ENCODE measurements at places on chromosomes 12 and 14. TPM values are rescaled to one million over a fixed set of nuclear protein-coding genes. Genes with fewer than 3 reads are reported as not detected.

DNA sequence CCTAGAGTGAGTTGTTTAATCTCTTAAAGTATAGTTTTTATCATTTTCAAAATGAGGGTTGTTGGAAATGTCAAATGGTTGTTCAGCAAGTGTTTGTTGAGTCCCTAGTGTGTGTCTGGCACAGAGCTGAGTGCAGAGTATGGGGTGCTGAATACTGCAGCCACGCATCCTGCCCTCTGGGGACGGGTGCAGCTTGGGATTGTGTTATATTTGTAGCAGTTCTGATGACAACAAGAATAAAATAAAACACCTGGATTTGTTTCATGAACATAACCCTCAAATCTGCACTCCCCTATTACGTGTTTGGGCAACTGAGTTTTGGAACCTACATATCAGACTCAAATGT is 127.9 kb downstream of the CACNA1C start:
- DNase-seq, result no peak
- H3K4me3 ChIP-seq, result no peak overlapping the region
- no peaks in the 10 kb centered on the region for H3K36me3 ChIP-seq
- H3K27me3 ChIP-seq, result peaks cover 40% of the 10 kb centered on the region

METTL1 gene
- 25.2 TPM for total RNA-seq

- no peaks in the 10 kb centered on the region for H3K36me3 ChIP-seq
- peaks cover 29% of the 10 kb centered on the region for H3K27me3 ChIP-seq
- H3K27ac ChIP-seq, result no peak within 1 kb of the TSS
- no peaks in the 10 kb centered on the region for H3K4me1 ChIP-seq
- peak within 1 kb of the TSS; percentile 67 for H3K4me3 ChIP-seq
These were observed at the start of gene DPY19L2 for GRCh38 chr12:63668028-63668799. Gene DPY19L2 (minus strand): TSS chr12:63668493. CDS start chr12:63668393, 100 bp downstream.

FAM186B gene
- total RNA-seq, result 1.1 TPM

DNA sequence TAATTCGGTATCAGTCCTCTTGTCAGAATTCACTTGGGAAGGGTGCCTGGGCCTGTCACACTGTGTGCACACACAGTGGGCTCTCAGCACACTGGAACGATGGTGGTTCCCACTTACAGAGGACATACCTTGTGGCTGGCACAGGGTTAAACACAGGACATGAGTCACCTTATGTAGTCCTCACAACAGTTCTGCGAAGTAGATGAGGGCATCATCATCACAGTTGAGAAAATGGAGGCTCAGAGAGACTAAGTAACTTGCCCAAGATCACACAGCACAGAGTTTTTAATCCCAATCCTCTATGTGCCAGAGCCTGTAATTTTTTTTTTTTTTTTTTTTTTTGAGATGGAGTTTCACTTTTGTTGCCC is 90.7 kb downstream of the NINJ2 start:
- no peak for DNase-seq
- peak overlapping the region; percentile 90 for H3K27ac ChIP-seq
- H3K4me1 ChIP-seq, result peaks cover 29% of the 10 kb centered on the region
- H3K27me3 ChIP-seq, result no peaks in the 10 kb centered on the region
- no peaks in the 10 kb centered on the region for H3K36me3 ChIP-seq

DNA sequence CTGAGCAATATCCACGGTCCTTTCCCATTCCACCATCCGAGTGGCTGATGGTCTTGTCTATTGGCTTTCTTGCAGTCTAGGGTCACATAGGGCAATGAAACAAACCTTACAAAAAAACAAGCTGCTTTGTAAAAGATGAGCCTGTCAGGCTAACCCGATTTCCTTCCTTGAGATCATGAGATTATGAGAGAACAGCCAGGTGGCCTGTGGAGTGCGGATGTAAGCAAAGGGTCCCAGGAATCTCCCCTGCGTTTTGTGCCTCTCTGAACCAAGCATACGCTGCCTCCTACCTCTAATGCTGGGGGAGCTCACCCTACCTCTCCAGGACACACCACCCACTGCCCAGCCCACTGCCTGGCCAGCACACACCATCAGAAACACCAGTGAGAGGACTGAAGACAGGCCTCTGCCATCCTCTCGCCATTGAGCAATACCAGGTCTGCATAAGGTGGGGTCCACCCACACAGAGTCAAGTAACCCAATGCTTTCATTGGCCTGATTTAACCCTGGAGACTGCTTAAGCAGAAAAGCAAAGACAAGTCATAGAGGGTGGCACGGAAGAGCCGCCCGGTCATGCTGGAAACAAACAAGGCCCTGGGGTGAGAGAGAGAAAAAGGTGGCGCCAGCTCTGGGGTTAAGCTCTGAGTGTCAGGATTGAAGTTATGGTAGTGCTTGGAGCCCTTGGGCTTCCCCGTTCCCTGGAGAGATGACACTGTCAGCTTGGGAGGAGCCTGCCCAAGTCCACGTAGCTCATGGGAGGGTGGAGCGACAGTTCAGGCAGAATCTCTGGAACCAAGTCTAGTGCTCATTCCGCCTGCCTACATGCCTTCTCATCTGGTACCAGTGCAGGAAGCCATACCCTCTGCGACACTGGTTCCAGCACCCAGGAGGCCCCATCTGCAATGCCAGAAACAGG is 46.6 kb downstream of the CALM1 start:
- no peaks in the 10 kb centered on the region for H3K27me3 ChIP-seq
- H3K27ac ChIP-seq, result peak overlapping the region; percentile 89
- H3K4me1 ChIP-seq, result peaks cover 21% of the 10 kb centered on the region
- DNase-seq, result peak; percentile 47
- no peak overlapping the region for H3K4me3 ChIP-seq
- H3K36me3 ChIP-seq, result no peaks in the 10 kb centered on the region

FLRT2 gene
- not detected for total RNA-seq

NKX2-1 gene
- not detected for total RNA-seq

GRCh38 chr12:52534482-52534881 is 14.3 kb upstream of the KRT5 start:
- H3K27ac ChIP-seq, result no peak overlapping the region
- H3K4me3 ChIP-seq, result no peak overlapping the region
- H3K27me3 ChIP-seq, result no peaks in the 10 kb centered on the region
- DNase-seq, result peak; percentile 20
- H3K36me3 ChIP-seq, result no peaks in the 10 kb centered on the region

ESR2 gene
- total RNA-seq, result 0.35 TPM

DNA sequence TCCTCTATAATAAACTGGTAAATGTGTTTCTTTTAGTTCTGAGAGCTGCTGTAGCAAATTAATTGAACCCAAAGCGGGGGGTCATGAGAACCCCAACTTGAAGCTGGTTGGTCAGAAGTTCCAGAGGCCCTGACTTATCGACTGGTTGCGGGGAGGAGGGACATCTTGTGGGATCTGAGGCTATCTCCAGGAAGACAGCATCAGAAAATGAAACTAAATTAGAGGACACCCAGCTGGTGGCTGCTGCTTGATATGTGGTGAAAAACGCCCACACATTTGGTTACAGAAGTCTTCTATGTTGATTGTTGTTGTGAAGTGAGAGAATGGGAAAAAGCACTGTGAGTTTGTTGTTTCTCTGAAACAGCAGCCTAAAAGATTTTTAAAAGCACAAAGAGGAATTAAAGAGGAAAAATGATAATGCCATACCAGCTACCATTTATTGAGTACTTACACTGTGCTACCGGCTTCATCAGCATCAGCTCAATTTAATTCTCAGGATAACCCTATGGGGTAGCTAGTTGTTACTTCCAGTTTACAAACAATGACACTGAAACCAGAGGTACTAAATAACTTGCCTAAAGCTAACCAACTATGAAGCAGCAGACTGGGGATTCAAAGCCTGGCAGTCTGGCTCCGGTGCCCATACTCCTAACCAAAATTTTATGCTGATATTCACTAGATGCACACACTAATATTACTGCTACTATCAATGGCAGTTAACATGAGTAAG is 24.3 kb downstream of the DDX24 start:
- no peaks in the 10 kb centered on the region for H3K27me3 ChIP-seq
- H3K4me3 ChIP-seq, result no peak overlapping the region
- H3K27ac ChIP-seq, result no peak overlapping the region
- DNase-seq, result no peak
- no peaks in the 10 kb centered on the region for H3K4me1 ChIP-seq

GRCh38 chr12:24944601-24944975 is 4.3 kb downstream of the BCAT1 start:
- H3K27me3 ChIP-seq, result peaks cover 26% of the 10 kb centered on the region
- H3K4me1 ChIP-seq, result no peaks in the 10 kb centered on the region
- no peak overlapping the region for H3K4me3 ChIP-seq
- no peak for DNase-seq
- H3K36me3 ChIP-seq, result no peaks in the 10 kb centered on the region
- H3K27ac ChIP-seq, result no peak overlapping the region

GRCh38 chr14:55051165-55051422 is 353 bp upstream of the MAPK1IP1L start:
- H3K27ac ChIP-seq, result peak overlapping the region; percentile 87
- peaks cover 20% of the 10 kb centered on the region for H3K36me3 ChIP-seq
- H3K27me3 ChIP-seq, result no peaks in the 10 kb centered on the region
- DNase-seq, result no peak

Data from PC-3 (cell line).